BJ (cell line): ENCODE measurements at places on chromosomes 7 and 10. TPM values are rescaled to one million over a fixed set of nuclear protein-coding genes. Genes with fewer than 3 reads are reported as not detected.

DNA sequence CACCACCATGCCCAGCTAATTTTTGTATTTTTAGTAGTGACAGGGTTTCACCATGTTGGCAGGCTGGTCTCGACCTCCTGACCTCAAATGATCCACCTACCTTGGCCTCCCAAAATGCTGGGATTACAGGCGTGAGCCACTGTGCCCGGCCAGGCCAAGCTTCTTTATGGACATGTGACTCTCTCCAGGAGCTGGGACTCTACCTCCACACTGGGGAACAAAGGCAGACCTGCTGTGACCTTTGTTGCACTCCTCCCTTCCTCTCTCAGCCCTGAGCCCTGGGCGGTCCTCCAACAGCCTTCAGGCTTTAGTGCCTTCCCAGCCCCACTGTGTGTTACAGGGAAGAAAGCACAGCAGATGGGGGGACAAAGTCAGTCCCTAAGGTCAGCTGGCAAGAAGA is 55.0 kb upstream of the DUSP5 start:
- DNase-seq = no peak

DNA sequence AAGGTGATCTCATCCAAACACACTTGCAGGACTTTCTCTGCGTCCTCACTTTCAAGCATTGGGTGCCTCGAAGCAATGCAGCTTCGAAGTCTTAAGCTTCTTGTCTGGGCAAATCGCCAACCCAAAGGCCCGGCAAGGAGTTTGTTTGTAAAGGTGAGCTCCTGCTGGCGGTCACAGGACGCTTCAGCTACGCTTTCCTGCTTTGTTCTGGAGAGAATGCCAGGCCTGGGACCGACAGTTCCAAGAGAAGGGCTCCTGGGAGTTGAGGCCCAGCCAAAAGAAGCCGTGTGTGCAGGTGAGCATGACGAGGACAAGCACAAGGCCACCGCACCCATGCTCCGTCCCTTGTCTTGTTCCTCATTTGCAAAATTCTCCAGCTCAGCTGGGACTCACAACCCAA is 106.6 kb upstream of the DOCK1 start:
- no peak for DNase-seq

- no peak for DNase-seq
Measured at GRCh38 chr7:24283554-24283896, 465 bp upstream of the NPY start.

- no peak for DNase-seq
Measured at GRCh38 chr7:98286701-98287485, 5.4 kb downstream of the BRI3 start.

DNA sequence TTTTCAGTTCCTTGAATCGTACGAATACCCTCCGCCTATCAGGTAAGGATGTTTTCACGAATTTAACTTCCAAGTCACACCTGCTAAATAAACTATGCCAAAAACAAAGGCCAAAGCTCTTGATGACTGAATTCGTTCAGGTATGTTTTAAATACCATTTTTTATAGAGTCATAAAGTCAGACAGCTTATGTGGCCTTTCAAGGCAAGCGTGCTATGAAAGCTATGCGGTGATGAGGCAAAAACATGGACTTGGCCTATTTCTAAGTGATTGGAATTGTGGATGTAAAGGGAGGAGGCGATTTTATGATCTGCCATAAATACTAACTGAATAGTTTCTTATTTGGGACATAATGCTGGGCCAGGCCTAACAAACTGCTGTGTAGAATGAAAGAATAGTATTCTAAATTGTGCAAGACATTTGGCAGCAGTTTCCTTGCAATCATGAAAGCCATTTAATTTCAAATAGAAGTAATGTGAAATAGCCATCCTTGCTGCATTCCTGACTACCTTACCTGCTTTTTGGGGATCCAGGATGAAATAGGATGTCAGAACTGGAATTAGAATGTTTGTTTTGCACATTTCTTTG is 14.0 kb downstream of the SLC39A12 start:
- no peak for DNase-seq

DNA sequence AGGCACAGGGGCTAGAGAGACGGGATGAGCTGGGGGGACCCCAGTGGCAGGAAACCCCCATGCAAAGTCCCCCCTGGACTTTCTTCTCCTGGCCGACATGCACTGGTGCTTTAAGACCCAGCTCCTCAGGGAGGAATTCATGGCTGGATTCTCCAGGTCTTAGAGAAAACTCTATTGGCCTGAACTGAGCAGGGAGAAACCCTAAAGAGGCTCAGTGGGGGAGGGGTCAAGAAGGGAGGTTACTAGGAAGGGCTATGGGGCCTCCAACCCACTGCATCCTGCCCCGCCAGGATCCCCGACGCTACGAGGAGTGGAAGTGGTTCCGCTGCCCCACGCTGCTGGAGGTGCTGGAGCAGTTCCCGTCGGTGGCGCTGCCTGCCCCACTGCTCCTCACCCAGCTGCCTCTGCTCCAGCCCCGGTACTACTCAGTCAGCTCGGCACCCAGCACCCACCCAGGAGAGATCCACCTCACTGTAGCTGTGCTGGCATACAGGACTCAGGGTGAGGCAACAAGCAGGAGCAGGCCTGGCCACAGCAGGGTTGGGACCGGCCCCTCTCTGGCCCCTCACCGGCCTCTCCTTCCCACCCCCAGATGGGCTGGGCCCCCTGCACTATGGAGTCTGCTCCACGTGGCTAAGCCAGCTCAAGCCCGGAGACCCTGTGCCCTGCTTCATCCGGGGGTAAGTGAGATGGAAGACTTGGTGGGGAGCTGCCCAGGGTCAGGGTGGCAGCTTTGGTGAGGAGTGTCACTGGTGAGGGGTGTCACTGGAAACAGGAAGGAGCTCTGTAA is 13.8 kb downstream of the ATG9B start:
- DNase-seq = no peak

GRCh38 chr7:111697771-111698170 is 135.5 kb upstream of the IMMP2L start:
- DNase-seq = no peak

Gene METTL2B
- 13.8 and 21.0 TPM in 2 replicates for polyA plus RNA-seq

Gene ANKRD22
- polyA plus RNA-seq = not detected in 2 replicates

Gene HMX2
- polyA plus RNA-seq = not detected in 2 replicates

GRCh38 chr10:59682986-59683937 is 26.4 kb downstream of the SLC16A9 start:
- no peak for DNase-seq

GRCh38 chr7:75596727-75597614 is 104.9 kb downstream of the SPDYE5 start:
- no peak for DNase-seq

DNA sequence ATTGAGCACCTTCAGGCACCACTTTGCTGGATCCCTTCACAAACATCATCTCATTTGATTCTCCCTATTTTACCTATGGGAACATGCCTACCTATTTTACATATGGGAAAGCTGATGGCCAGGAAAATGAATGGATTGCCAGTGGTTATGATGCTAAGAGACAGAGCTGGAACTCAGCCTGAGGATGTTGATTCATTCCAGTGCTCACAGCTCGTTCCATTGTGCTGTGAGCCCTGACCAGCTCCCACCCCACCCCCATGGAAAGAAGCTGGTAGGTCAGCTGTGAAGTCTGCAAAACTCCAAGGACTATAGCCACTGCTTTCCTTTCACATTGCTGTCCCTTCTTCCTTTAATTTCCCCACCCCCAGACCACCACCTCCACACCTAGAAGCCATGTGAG is 9.6 kb downstream of the UBTD1 start:
- DNase-seq = no peak

DNA sequence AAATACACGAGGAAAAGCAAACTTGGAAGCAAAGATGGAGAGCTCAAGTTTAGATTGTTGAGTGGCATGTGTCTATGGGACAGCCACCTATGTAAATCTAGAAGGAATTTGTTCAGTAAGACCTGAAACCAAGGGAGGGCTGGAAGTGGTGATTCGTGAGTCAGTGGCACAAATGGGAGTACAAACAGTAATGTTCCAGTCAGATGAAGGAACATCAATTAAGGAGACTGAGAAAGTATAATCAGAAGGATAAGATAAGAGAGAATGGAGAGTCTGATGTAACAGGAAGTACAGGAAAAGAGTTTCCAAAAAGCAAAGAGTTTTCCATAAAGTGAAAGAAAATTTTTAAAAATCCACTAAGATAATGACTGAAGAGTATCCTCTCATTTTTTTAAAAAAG is 544.2 kb downstream of the KIF20B start:
- no peak for DNase-seq

Gene HOXA4
- polyA plus RNA-seq = 1.2 and 1.3 TPM in 2 replicates

DNA sequence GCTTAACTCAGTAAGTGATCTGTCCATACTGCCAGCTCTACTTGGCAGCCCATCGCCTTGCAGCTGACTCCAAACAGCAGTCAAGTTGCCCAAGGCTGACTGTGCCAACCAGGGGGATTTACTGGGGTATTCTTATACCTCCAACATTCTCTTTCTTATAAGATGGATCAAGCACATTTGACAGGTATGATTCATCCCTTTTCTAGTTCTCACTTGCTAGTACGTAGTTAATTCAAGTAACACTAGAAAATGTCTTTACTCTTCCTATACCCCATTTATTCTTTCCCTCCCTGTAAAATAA is 77.0 kb downstream of the SLC25A13 start:
- no peak for DNase-seq

DNA sequence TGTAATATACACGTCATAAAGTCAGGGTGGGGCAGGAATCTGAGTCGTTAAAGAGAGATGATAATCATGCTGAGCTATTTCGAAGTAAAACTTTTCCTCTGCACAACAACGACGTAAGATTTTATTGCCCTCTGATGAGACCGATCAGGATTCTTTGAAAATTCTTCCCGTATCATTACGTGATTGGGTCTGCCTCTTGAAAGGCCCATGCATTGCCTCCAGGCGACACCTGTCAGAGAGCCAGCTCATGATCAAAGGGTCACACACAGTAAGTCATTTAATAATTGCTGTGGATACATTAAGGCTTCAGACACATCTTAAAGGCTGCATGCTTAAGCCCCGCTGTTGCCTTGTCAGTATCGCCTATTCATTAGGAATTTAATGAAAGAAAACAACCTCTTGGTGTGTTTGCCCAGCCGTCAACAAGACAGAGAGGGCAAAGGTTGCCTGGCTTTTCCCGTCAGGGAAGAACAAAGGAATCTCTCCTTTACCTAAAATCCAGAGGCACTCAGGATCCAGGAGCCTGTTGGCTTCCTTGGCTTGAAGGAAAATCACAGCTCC is 189.0 kb upstream of the SH2B2 start:
- peak; percentile 79 for DNase-seq

Gene PODXL
- polyA plus RNA-seq = 0.34 and 0.53 TPM in 2 replicates

Gene PDE6C
- not detected in 2 replicates for polyA plus RNA-seq

Gene SH2B2
- 0.56 and 0.58 TPM in 2 replicates for polyA plus RNA-seq

- no peak for DNase-seq
Measured at GRCh38 chr10:75771606-75772005, 340.2 kb downstream of the LRMDA start.

DNA sequence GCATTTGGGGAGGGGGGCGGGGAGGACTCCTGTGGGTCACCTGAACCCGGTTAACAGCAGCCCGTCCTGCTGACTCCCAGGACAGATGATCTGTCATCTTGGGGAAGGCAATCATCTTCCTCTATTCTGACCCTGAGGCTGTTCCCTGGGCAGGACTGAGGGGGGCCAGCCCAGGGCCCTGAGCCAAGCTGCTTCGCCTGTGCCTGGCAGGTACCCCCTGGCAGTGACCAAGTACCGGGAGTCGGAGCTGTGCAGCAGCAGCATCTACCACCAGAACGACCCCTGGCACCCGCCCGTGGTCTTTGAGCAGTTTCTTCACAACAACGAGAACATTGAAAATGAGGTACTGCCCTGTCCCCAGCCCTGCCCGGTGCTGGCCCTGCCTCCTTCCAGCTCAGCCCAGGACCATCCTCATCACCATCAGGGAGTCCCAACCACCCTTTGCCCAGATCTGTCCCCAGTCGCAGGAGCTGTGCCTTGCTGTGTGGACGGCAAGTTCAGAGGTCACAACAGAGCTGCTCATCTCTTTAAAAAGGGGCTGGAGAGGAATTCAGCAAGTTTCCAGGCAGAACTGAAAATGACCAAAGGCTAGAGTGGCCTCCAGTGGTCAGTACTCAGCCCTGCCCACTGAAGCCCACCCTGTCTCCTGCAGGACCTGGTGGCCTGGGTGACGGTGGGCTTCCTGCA is 8.1 kb downstream of the AOC1 start:
- DNase-seq = no peak

GRCh38 chr7:27174874-27175625 is 930 bp upstream of the HOXA10 start:
- peak; percentile 41 for DNase-seq

GRCh38 chr7:28433699-28434219 is 21.4 kb downstream of the CREB5 start:
- DNase-seq = no peak

DNA sequence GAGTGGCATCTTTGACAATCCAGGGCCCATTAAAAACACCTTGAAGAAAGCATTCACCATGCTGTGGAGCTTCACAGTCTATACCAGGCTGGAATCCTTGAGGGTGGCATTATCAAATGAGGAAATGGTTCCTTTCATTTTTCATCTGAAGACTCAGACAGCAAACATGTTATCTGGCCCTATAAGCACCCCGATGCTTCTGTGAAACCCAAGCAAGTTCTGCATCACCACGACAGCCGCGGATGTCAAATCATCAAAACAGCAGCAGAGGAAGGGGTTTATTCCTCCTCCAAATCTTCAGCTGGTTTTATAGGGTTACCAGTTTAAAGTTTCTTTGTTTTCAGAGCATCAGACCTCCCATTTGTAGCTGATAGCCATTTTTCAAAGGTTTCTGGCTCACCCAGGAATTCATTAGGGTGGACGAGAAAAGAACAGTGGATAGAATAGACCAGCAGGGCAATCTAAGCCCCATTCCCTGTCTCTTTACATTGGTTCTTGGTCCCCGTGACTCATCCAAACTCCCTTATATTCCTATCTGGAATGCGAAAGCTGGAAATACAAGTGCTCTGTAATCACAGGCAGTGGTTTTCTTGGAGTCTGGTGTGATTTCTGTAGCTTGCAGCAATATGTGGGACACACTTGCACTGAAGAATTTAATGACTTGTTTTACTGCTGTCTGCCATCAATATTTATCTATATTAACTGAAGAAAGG is 217.9 kb downstream of the SKAP2 start:
- no peak for DNase-seq

DNA sequence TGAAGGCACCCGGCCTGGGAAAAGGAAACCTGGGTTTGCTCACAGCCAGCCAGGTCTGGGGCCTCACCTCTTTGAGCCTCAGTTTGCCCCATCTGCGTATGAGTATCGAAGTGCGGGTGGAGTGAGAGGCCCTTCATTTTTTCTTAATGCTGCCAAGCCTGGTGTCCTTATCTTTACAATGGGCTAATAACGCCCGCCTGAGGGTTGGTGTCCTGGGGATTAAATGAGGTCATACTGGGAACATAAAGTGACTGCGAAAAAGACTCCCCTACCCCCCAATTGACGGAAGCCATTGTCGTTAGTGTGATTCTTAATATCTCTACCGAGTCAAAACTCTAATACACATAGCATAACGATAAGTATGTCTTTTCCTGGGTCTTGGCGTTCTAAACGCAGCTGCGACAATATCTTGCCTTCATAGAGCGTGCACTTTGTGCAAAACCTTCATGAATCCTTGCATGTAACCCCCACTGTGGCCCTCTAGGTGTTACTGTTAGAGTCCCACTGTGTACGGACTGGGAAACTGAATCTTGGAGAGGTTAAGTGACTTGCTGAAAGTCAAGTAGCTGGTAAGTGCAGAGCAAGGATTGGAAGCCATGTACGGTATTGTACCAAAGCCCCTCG is 11.4 kb upstream of the GRB10 start:
- DNase-seq = no peak

Gene TAS2R5
- polyA plus RNA-seq = 0.43 and 0.64 TPM in 2 replicates
